Esophagus muscularis mucosa (tissue), 4 donors: ENCODE measurements at places on chromosomes 3 and 15. TPM values are rescaled to one million over a fixed set of nuclear protein-coding genes. Genes with fewer than 3 reads are reported as not detected.

DNA sequence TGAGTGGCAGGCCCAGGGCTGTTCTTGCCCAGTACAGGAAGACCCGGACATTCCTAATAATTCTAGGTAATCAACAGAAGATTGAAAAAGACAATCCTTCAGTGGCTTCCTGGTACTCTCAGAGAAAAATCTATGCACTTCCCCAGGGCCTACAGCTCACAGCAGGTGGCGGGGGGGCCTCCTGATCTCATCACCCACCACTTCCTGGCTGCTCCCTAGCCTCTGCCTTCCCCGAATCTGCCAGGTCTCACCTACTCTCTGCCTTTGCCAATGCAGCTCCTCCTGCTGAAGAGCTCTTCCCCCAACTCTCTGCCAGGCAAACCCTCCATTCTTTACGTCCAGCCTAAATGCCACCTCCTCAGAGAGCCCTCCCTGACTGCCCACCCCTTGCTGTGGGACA lies 37.5 kb downstream of the EHD4 start:
- no peak for DNase-seq

GRCh38 chr3:34185301-34185700 lies 386.9 kb downstream of the PDCD6IP start:
- no peak for DNase-seq

GRCh38 chr15:88042047-88042446 lies 214.5 kb downstream of the NTRK3 start:
- no peak for DNase-seq

- DNase-seq = no peak
Observed at GRCh38 chr3:137259701-137260100, 301.9 kb downstream of the IL20RB start.

The ZBTB20 gene
- 69.9 TPM for total RNA-seq

The CHRNA7 gene
- total RNA-seq = 1.9 TPM

The DUOXA2 gene
- total RNA-seq = 0.42 TPM

The CYP1A2 gene
- not detected for total RNA-seq
